ENCODE measurements at places on chromosomes 7 and 10.
A peak's percentile ranks its signal among the peaks of the same experiment; 100 is the strongest.

- DNase-seq: no peak
Measured at GRCh38 chr10:92413011-92413410, 122.0 kb downstream of the MARCHF5 start.

DNA sequence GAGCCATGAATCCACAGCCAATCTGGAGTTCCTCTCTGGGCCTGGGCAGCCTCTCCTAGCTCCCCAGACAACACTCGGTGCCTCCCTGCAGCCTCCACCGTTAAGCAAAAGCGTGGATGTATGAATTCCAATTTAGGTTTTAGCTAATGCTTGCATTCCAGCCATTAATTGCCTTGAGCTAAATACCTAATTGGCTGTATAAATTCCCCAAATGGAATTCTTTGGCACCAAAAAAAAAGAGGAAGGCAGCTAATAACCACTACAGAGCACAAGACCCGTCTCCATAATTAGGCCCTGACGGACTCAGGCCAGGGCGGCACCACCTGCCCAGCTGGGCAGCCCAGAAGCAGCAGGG is 140.5 kb downstream of the PTPRN2 start:
- no peak for DNase-seq

DNA sequence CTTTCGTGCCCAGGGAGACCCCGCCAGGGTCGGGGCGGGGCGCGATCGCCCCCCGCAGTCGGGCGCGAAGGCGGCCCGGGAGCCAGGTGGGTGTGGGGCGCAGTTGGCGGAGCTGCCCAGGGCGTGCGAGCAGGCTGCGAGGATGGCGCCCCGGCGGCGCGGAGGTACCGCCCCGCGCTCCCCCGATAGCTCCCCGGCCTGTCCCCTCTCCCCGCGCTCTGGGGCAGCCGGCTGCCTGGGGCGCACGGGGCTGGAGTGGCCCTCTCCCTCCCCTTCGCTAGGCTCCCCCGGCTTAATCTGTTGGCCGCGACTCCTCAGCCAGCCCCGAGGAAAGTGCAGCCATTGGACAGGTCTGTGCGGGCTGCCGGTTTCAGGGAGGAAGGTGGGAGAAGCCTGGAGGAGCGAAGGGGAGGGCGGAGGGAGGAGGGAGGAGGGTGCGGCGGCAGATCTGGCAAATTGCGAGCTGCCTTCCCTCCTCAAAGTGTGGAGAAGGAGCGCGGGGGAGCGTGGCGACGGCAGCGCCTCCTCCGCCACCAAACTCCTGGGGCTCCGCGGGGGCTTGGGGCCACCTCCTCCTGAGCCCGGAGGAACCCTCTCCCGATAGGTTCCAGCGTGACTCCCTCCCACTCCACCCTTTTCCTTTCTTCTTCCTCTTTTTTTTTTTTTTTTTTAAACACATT is 361 bp upstream of the PLXDC2 start:
- DNase-seq: peak; percentile 83

DNA sequence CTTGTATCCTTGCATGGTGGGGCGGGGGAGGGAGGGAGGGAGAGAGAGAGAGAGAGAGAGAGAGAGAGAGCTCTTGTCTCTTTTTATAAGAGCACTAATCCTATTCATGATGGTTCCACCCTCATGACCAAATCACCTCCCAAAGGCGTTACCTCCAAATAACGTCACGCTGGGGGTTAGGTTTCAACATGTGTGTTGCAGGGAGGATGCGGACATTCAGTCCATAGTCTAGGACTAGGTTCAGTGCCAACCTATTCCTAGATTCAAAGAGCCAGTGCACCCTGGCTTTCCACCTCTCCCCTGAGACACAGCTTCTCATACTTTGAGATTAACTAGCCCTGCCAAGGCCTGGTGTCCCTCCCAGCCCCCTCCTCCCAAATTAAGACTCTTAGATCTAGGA is 123.0 kb downstream of the GRK5 start:
- DNase-seq: no peak

Measured in mammary epithelial cell (primary cell).